ENCODE measurements at places on chromosomes 16 and 17.

GRCh38 chr17:7108981-7109380 lies 5.6 kb downstream of the ASGR2 start:
- no peak for DNase-seq

- DNase-seq = no peak
Measured at GRCh38 chr17:10337136-10337535, 35.7 kb downstream of the MYH13 start.

DNA sequence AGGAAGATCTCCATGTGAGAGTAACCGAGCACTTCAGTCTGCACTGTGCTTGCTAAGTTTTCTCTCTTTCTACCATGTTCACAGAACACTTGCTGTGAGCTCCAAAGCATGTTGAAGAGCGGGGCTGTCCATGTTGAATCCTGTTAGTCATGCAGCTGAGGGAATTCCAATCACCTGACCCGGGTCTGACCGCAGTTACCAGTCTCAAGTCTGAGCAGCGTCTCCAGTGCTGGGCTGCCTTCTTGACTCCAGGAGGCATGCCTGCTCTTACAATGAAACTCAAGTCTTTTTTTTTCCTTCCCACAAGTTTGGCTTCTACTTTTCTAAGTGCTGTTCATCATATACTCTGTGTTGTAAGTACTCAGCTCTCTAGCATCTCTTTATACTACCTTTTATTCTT lies 44.3 kb downstream of the HOXB1 start:
- DNase-seq = no peak

DNA sequence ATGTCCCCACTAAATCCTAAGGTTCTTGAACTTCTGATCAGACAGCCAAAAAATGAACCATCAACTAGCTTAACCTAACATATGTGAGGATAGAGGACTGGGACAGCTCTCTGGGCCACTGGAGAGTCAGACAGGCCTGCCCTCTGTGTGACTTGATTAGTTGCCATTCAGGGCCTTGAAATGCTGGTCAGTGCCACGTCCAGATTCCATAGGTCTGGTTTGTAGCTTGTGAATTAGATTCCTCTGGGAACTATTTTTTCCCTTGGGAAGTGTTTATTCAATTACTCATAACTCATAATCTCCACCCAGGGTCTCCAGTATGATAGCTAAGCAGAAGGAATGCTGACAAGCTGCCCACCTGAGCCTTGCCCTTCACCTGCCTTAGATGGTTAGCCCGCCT lies 48.2 kb downstream of the IGF2BP1 start:
- no peak for DNase-seq

GRCh38 chr17:3896108-3896967 lies 3.5 kb upstream of the CAMKK1 start:
- DNase-seq = no peak

- no peak for DNase-seq
Measured at GRCh38 chr17:50586421-50587247, 26.1 kb downstream of the CACNA1G start.

GRCh38 chr17:60321336-60322055 lies 70.4 kb downstream of the USP32 start:
- DNase-seq = no peak

- no peak for DNase-seq
Measured at GRCh38 chr16:86010680-86011141, 111.7 kb downstream of the IRF8 start.

DNA sequence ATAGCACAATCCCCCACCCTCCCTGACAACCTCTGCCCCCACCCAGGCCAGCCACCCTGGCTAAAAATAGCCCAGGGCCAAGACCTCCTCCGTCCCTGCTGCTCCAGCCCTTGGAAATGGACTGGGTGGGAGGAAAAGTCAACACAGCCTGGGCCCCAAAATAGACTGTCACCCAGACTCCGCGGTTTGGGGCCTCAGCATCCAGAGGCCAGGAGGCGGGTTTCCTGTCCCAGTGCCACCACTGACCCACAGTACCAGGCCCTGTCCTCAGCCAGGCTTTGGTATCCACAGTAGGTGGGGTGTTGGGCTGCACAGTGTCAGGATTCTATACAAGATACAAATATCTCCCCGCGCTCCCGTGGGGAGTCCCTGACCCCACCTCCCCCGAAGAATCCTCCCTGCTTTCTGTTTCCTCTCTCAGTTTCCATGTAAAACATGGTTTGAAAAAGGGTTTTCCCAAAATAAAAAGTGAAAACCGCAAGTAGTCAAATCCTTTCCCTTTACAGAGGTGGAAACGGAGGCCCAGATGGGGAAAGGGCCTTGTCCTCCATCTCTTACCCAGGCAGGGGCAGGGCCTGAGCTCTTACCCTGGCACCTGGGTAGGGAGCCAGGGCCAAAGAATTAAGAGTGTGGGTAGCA lies 20.1 kb downstream of the CPNE2 start:
- DNase-seq = no peak

DNA sequence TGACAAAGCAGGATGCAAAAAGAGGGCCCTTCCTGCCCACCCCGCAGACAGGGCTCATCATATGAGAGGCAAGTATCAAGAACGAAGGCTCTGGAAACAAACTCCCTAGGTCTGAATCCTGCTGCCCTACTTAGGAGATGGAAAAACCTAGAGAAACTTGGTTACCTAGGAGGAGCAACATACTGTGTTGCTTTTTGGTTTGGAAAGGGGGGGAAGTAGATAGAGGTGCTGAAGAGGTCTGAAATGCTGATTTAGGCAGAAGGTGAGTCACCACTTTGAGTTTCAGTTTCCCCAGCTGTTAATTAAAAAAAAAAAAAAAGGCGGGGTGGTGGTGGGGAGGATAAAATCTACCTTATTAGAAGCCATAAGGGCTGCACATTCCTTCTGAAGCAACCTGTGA lies 1.5 kb downstream of the N4BP1 start:
- DNase-seq = no peak

All from activated naive CD4-positive, alpha-beta T cell treated with anti-CD3 and anti-CD28 coated beads, Interleukin-2, amount 50 U/mL, for 16 hours (primary cell).